ENCODE measurements at places on chromosomes 6 and 20.

- DNase-seq: no peak
Observed at GRCh38 chr6:167679790-167680604, 146.7 kb upstream of the AFDN start.

- DNase-seq: no peak
Observed at GRCh38 chr20:50260479-50261221, 70.0 kb downstream of the CEBPB start.

DNA sequence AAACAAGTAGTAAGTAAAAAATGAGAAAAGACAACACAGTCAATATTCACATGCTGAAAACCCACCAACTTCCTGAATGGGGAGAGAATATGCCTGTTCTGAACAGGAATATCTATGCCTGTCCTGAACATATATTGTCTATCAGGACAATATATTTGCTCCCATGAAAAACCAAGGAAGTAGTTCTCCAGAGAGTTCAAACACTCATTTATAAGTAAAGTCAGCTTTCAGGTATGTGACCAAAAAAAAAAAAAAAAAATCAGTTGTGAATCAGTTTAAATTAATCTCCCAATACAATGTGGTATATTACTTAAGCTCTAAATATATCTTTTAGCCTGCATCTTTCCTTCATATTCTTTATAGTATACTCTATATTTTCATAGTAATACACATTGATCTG lies 119.5 kb downstream of the MYB start:
- DNase-seq: no peak

- no peak for DNase-seq
Observed at GRCh38 chr6:11774426-11774825, 4.2 kb downstream of the ADTRP start.

- DNase-seq: no peak
Observed at GRCh38 chr6:145161501-145161900, 573.8 kb downstream of the EPM2A start.

GRCh38 chr6:109093732-109094415 lies 772 bp downstream of the SESN1 start:
- DNase-seq: no peak

DNA sequence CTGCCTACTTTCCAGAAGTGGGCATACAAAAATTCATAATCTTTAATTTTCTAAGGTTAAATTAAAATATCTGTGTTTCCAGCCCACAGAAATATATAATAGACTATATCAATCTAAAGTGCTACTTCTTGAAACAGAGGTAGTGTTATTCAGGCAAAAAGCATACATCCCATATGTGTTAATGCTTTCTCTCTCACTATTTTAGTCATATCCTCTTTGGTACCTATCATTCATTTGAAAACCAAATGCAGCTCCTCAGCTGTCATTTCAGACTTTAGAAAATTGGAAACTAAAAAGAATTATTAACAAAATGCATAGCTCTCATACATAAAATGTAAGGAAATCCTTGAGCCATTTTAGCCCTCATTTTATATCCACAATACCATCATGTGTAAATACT lies 925 bp downstream of the FHL5 start:
- DNase-seq: no peak

DNA sequence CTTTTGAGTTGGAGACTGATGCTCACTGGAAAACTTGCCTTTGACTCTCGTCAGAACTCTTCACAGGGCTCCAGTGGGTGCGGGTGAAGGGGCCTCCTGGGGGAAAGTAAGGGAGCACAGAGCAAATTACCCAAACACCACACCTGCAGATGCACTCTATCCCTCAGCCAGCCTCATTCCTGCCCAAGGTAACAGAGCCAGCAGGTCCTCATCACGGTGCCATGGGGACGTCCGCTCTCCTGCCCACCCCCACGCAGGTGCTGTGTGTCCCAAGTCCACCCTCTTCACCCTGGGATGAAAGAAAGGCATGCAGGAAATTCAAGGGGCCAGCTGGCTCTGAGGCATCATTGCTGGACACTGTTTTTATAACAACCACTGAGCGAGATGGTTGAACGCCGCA lies 269.0 kb downstream of the SMOC2 start:
- no peak for DNase-seq

GRCh38 chr6:53851561-53851960 lies 56.8 kb downstream of the LRRC1 start:
- no peak for DNase-seq

DNA sequence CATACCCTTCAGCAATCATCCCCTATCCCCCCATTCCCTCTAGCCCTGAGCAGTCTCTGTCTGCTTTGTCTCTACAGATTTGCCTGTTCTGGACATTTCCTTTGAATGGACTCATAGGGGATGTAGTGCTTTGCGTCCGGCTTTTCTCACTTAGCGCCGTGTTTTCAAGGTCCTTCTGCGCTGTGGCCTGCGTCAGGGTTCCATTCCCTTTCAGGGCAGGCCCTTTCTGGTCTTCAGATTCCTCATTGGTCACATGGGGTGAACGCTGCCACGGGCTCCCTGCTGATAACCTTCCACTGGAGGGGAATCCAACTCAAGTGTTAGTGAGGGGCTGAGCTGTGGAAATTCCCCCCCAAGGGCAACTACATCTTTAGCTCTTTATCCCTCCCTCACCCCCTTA lies 36.4 kb upstream of the APCDD1L start:
- DNase-seq: no peak

- no peak for DNase-seq
Observed at GRCh38 chr20:63529180-63529860, 7.9 kb downstream of the PTK6 start.

GRCh38 chr6:101662111-101662897 lies 268.8 kb downstream of the GRIK2 start:
- no peak for DNase-seq

DNA sequence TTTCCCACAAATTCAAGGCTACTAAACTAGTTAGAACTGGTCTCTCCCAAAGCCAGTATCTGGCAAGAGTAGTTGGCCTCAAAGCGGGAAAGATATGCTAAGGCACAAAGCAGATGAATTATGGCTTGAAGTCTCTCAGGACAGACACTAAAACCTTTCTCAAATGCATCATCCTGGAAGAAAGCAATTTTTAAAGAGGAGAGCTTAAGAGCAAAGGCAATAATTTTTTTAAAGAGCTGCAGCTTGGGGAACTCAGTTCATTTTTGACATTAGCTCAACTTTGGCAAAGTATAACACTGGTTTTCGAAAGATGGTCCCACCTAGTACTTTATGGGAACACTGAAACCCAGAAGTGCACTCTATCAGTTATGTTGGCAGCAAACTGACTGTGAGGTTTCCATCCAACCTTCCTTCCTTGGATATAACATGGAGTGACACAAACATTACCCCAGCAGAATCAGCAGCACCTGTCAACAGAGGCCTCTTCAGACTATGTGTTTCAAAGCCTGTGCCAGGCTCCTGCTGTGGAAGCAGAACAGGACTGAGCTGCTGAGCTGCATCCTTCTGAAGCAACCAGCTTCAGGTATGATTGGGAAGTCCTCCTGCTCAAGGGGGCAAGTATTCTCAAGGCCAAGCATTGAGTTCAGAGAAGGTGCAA lies 852.3 kb upstream of the HS3ST5 start:
- no peak for DNase-seq

DNA sequence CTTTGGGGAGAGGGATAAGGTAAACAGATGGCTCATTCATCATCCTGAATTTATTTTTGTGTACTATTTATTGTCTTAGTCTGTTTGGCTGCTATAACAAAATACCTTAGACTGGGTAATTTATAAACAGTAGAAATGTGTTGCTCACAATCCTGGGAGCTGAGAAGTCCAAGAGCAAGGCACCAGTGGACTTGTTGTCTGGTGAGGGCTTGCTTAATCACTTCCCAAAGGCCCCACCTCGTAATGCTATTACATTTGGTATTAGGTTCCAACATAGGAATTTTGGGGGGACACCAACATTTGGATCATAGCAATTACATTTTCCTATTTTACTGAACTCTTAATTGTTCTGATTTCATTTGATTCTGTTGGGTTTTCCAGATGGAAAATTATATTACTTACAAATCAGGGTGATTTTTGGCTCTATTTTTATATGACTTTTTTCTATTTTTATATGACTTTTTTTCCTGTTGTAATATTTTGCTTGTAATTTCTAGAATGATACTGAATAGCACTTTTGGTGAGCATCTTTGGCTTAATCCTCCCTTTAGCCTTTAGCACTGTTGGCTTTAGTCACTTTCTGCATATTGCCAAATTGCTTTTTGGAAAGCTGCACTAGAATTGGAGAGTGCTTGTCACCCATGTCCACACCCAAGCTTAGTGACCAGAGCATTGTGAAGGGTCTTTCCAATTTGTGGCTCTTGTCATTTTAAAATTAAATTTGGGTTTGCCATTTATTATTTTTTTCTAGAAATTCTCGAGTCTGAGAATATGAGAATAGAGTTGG lies 43.7 kb upstream of the TULP4 start:
- DNase-seq: no peak

DNA sequence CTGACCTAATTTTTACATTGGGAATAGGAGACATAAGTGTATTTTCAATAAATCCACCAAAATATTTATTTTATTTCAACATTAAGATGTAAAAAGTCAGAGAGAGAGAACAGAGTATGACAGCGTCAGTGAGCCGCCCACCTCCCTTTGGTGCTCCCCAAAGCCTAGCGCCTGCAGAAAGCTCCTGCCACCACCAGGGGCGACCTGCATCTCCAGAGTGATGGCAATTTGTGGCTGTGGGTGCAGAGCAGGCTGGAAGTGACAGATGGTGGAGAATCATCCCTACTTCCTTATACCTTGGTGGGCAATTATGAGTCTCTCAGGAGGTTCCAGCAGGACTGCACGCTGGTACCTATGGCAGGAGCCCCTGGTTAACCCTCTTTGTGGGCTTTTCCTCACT lies 87.3 kb downstream of the PTPRT start:
- DNase-seq: no peak

DNA sequence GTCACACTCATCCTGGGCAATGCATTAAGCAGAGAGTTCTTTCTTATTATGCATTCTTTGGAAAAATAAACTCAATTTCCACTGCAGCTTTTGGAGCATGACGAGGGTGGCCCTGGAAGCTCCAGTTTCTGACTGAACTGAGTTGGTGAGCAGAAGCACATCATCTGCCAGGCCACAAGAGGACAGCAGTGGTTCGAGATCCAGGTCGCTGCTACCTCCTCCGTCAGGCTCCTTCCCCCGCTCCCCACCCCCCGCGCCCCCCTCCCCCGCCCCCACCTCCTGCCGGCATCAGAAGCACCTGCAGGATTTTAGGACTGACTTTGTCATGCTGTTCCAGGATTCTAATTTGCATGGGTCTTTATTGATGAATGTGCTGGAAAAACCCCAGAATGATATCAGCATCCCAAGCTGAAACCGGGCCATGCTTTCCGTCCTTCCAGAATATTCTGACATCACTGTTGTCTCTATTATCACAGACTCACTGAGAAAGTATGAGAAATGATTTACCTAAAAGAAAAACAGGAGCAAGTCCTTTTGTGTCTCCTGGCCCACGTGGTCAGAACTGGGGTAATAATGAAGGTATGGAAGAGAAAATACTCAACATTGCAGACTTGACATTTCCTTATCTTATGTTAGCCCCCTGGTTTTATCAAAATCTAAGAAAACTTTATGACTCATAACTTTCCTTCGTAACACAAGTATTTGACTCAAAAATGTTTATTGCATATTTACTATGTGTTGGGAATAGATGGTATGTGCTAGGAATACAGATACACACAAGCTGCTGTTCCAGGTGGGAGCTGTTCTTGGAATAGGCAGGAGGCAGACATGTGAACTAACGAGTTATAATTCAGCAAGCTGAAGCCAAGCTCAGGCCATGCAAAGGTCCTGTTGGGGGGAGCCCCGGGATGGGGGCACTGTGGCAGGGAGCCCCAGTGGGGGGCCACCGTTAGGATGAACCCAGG lies 220.2 kb upstream of the EXOC2 start:
- no peak for DNase-seq

- no peak for DNase-seq
Observed at GRCh38 chr6:35850208-35850607, 45.1 kb downstream of the LHFPL5 start.

- DNase-seq: no peak
Observed at GRCh38 chr6:27562027-27562410, 89.1 kb upstream of the ZNF184 start.

- no peak for DNase-seq
Observed at GRCh38 chr6:155495011-155495768, 39.6 kb upstream of the NOX3 start.

Measured in stimulated activated CD8-positive, alpha-beta memory T cell treated with anti-CD3 and anti-CD28 coated beads, Interleukin-2, amount 100 ng/mL, for 1 hour (primary cell).